ENCODE measurements at places on chromosomes 2 and 18.

DNA sequence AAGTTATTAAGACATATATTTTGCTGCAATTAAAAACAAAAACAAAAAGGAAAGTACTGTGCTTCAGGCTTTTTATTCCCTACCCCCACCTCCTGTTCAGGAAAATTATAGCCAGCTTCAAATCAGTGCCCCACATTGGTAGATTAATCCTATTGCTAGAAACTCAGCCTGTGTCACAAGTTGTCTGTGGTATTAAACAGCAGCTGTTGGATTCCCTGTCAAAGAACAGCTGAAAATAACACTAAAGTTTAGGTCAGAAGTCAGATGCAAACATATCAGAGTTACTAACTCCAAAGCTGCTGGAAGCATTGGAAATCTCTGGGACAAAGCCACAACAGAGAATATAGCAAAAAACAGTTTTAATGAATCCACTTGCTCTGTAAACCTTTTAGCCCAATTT lies 818 bp upstream of the CCDC141 start:
- no peak for DNase-seq

GRCh38 chr2:201450954-201451291 lies 335 bp downstream of the TRAK2 start:
- peak; percentile 49 for DNase-seq

DNA sequence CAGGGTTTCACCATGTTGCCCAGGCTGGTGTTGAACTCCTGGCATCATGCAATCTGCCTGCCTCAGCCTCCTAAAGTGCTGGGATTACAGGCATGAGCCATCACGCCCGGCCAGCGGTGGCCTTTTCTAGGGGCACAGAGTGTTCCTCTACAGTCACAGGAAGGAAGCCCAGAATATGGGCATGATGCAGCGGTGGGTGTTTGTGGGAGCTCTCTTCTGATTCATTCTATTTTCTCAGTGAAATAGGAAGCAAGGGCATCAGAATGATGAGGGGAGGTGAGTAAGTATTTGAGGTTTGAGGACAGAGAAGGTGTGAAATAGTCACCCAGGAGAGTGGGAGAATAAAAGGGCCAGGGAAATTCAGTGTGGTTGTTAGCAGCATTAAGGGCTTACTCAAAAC lies 70.3 kb upstream of the PSME4 start:
- DNase-seq, result no peak

DNA sequence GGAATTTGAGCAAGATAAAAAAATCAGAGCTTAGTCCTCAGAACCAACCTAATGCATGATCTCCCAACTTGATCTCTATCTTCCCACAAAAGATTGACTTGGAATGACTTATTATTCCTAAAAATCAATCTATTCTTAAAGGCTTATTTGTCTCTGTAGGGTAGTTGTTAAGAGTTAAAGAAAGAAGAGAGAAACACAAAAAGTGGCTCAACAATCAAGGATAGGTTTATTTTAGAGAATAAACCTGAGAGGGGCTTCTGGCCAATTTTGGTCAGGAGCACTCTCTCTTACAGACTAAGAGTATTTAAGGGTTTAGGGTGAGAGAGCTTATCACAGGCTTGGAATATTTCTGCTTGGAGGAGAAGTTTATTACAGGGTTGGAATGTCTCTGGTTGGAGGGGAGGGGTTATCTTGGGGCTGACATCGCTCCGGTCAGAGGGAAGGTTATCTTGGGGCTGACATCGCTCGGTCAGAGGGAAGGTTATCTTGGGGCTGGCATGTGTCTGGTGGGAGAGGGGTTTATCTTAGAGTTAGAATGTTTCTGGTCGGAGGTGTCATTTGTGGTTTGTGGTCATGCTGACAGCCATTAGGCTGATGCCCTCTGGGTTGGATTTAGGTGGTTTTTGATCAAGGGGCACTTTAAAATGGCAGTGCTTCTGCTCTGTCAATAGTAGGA lies 2.4 kb upstream of the MFF start:
- DNase-seq, result no peak

All from NCI-H1105 treated with DMSO at 0.1 percent for 48 hours (cell line).